ENCODE measurements at places on chromosomes 1 and 21.

- no peak for DNase-seq
Measured at GRCh38 chr1:234507626-234508387, 28.8 kb upstream of the TARBP1 start.

DNA sequence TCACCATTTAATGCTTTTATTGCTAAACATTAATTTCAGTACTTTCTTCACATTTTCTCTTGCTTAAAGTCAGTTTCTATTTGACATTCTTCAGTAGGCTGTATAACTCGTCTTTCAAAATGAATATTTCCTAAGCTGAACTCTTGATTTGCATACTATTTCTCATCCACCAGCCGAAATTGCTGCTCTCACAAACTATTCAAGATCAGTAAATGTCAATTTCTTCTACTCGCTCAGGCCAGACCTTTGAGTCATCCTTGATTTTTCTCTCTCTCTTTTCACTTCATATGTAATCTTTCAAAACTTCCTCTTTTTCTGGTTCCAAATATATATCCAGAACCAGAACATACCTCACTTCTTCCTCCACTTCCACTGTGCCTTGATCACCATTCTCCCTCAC, 990.0 kb downstream of the KCNT2 start:
- DNase-seq, result no peak

DNA sequence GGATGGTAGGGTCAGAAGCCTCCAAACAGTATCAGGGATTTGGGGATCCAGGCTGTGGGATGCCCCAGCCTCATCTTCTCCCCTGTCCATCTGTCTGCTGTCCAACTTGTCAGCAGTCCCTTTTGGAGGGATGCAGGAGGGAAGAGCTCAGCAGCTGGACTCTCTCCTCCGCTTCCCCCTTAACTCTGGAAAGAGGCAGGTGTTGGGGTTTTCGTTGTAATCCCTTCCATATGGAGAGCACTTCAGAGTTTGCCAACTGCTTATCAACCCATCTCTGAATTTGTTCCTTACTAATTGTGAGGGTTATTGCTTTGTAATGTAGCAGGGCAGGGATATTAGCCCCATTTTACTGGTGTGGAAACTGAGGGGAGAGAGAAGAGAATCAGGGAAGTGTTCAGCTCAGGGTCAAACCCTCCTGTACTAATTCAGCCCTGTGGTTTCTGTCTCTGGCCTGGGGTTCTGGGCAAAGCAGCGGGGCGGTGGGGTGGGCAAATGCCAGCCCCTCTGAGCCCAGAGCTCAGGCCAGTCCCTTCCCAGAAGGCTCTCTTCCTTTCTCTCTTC, 3.2 kb downstream of the CITED4 start:
- DNase-seq, result no peak

GRCh38 chr1:154839691-154840090, 30.4 kb downstream of the KCNN3 start:
- DNase-seq, result peak; percentile 59

Data from Right ventricle myocardium superior (tissue), 1 donor.